ENCODE measurements at places on chromosomes 5 and 9.

DNA sequence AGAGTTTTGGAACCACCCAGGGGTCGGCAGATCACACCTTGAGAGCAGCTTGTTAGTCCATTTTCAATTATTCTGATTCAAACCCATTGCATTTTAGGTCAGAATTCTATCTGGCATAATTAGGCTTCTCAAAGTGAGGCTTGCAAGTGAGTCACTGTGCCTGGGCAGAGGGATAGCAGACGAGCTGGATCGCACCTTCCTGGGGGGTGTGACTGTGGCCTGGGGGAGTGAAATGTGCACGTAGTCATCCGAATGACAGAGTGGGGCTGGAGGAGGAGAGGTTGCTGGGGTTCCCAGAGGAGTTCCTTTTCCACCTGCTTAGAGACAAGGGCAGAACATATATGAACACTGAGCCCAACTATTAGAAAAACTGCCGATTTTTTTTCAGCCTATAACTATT lies 31.7 kb downstream of the SPACA9 start:
- no peak for DNase-seq

DNA sequence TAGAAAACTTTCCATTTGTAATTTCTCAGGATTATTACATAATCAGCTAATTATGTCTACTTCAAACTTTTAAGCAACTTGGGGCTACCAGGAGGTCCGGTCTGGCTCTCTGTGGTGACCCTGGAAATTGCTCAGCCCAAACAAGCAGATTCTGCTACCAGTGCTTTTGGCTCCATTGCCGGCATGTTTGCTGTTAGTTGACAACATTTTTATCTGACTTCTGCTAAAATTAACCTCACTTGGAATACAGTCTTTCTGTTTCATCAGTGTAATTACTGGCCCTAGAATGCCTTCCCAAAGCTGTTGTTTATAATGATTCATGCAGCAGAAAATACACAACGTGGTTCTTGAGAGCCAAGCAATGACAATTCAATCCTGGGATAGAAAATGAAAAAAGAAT lies 38.5 kb upstream of the FAM81B start:
- no peak for DNase-seq

GRCh38 chr9:104774831-104775573 lies 11.1 kb downstream of the NIPSNAP3B start:
- no peak for DNase-seq

- no peak for DNase-seq
These were observed 188.6 kb downstream of the PDE4D start for GRCh38 chr5:59704936-59705335.

- DNase-seq: no peak
These were observed 42.8 kb downstream of the WDR41 start for GRCh38 chr5:77449277-77449676.

DNA sequence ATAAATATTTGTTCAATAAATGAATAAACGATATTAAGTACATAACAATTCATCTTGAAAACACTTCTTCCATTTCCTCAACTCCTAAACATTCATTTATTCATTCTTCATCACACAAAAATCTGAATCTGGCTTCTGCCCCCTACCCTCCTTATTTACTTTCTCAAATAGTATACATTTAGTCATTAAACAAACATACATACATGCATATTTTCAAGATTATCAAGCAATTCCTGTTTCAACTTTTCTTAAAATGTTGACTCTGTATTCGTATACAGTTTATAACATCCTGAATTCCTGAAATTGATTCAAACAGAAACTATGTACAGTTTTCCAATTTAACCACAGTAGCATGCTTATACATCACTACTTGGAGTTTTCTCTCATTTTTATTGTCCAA lies 129.0 kb downstream of the MUSK start:
- DNase-seq: no peak

GRCh38 chr5:35803191-35803651 lies 53.5 kb upstream of the IL7R start:
- no peak for DNase-seq

GRCh38 chr5:171990713-171991015 lies 15.8 kb downstream of the FBXW11 start:
- DNase-seq: no peak

DNA sequence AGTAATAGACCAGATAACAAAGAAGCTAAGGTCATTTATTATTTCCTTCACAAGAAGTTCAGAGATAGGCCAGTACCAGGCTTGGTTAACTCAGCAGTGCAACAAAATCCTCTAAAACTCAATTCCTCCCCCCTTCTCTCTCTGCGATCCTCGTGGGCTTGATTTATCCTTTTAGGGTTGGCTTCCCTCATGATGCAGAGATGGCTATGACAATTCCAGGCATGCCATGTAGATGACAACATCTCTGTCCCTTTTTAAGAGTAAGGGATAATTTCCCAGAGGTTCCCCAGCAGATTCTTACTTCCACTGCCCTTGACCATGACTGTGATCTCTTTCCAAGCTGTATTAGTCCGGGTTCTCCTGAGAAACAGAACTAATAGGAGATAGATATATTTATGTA lies 28.7 kb upstream of the DAP start:
- DNase-seq: no peak

DNA sequence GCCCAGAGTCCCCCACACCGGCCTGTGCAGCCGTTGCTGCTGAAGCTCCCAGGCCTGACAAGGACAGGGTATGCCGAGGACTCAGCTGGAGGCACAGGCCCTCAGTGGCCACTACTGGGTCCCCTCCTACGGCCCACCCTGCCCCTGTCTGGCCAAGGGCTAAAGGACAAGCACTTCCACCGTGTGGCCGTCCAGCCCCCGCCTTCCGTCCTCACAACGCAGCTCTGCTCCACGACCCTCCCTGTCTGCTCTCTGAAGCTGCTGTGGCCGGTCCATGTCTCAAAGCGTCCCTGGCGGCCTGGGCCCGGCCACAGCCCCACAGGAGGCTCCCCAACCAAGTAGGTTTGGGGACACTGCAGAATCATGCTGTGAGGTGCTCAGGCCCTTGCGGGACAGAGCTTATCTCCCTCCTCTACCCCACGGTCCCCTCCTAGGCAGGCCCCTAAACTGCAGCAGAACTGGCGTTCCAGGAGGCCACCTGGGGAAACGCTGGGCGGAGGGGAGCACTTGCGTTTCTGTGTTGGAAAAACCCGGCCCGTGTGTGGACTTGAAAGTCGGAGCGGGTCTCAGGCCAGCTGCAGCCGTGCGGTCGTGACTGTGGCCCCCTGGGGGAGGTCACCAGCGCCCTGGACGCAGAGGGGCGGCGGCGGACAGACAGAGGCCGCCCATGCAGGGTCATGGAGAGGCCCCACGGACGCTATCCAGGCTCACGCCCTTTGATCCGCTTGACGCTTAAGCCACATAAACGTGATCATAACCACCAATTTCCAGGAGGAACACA lies 45.6 kb downstream of the NKD2 start:
- DNase-seq: no peak

- DNase-seq: no peak
These were observed 110.8 kb downstream of the TENT4A start for GRCh38 chr5:6823996-6824395.

GRCh38 chr5:159048298-159048697 lies 51.4 kb downstream of the EBF1 start:
- no peak for DNase-seq

- DNase-seq: no peak
These were observed 280.2 kb downstream of the SEMA5A start for GRCh38 chr5:9265441-9266287.

GRCh38 chr9:114619191-114619761 lies 8.2 kb downstream of the TMEM268 start:
- no peak for DNase-seq

GRCh38 chr5:83827111-83827557 lies 106.5 kb upstream of the HAPLN1 start:
- no peak for DNase-seq

DNA sequence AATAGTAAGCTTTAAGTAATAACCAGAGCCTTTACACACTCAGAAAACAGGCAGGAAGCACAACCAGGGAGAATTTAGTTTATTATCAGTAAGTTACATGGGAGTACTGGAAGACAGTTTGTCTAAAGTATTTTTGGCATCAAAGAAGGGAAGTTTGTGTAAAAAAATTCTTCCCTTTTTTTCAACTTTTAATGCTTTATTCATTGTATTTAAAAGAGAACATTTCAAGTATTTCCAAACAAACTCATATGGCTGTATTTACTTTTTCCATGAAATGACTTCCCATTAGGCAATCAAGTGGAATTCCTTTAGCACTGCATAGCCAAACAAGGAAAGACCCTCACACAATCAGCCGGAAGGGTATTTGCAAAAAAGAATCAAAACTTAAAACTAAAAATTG lies 26.7 kb downstream of the RNF145 start:
- no peak for DNase-seq

GRCh38 chr5:178126556-178126955 lies 4.3 kb upstream of the RMND5B start:
- no peak for DNase-seq

DNA sequence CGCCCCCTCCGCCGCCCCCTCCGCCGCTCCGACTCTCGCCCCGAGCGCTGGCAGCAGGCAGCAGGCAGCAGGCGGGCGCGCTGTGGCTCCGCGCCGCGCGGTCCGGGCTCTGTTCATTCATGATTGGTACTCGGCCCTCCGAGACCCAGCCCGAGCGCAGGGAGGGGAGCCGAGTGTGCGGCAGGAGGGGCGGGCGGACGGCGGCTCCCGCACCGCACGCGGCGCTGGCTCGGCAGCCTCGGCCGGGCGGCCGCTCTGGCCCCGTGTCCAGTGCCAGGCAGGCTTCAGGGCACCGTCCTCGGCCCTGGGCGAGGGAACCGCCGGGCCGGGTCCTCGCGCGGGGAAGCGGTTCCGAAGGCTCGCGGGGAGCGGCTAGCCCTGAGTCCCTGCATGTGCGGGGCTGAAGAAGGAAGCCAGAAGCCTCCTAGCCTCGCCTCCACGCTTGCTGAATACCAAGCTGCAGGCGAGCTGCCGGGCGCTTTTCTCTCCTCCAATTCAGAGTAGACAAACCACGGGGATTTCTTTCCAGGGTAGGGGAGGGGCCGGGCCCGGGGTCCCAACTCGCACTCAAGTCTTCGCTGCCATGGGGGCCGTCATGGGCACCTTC lies at the start of gene KCNIP1:
TSS of gene KCNIP1 (plus strand) at position 31 of the 607 bp plus-strand sequence.
- DNase-seq: no peak

DNA sequence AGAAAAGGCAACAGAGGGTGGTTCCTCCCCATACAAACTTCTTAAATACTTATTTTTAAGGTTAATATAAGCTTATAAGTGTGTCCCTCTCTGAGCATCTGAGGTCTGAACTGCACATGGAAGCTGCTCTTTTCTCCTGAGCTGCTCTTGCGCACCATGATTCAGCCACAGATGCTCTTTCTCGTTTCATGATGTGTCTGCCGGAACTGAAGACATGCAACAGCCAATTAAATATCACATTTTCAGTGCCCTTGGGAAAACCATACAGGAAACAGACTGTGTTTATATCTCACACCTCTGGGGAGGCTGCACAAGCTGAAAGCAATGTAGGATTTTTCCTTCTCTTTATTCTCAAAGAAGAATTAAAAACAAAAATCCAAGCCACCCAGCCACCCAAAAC lies 96.8 kb upstream of the NREP start:
- no peak for DNase-seq

DNA sequence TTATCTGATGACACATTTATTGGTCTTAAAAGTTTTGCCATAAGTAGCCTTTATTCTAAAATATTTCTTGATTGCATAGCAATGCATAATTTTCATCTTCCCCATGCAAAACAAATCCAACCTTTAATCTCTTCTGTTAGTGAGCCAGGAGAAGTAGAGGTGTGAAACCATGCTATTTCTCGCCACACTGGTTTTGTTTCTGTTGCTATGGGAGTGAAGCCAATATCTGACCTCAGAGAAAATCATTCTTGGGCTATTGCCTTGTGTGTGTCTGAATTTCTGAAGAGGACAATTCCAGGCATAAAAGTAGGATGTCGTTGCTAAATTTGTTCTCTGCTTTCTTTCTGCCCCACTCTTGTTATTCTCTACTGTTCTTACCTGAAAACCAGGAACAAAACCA lies 183.6 kb downstream of the PTTG1 start:
- DNase-seq: no peak

DNA sequence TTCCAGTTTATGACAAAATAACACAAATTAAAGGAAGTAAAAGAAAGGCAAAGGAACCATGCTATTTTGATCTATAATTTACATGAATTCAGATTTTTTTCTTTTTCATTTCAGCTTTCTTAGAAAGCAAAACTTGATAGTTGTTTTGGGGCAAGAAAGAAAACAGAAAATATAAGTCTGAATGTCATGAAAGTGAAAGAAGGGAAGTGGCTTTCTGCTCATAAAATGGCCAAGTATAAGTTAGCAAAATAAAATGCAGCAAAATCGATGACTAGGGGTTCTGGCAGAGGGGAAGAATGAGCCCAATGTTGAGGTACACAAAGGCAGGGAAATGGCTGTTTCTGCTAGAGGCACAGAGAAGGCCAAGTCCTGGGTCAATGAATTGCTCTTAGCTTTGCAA lies 3.0 kb upstream of the IFNW1 start:
- no peak for DNase-seq

All from activated CD4-positive, alpha-beta T cell treated with anti-CD3 and anti-CD28 coated beads, Interleukin-2, amount 50 U/mL, for 24 hours (primary cell).